Activated CD4-positive, alpha-beta T cell treated with anti-CD3 and anti-CD28 coated beads, Interleukin-2, Interleukin-4, amounts not matched to agents 100 ng/mL and 50 ng/mL, durations not matched to agents 16 hours and 8 hours (primary cell): ENCODE measurements at places on chromosomes 12 and 14.

DNA sequence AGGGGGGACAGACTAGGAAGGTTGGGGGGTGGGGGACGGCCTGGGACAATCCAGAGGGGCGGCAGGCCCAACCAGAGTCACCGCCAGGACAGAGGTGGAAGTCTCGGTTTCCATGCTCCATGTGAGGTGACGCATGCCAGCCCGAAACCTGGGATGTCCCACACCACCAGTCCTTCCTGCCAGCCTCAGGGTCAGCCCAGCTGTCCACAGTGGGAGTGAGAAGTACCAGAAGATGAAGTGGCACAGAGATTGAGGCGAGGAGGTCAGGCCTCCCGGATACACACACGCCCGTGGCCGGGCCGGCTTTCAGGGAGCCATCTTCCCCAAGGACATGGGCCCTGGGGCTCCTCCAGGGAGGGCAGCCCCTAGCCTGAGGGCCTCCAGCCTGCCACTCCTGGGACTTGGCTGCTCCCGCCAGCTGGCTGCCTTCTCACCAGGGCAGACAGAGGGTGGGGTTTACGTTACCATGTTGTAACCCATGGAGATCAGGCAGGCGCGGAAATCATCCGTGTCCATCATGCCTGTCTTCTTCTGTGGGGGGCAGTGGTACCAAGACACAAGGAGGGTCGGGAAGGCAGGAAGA is 85.2 kb upstream of the ZFP36L1 start:
- no peak for DNase-seq

DNA sequence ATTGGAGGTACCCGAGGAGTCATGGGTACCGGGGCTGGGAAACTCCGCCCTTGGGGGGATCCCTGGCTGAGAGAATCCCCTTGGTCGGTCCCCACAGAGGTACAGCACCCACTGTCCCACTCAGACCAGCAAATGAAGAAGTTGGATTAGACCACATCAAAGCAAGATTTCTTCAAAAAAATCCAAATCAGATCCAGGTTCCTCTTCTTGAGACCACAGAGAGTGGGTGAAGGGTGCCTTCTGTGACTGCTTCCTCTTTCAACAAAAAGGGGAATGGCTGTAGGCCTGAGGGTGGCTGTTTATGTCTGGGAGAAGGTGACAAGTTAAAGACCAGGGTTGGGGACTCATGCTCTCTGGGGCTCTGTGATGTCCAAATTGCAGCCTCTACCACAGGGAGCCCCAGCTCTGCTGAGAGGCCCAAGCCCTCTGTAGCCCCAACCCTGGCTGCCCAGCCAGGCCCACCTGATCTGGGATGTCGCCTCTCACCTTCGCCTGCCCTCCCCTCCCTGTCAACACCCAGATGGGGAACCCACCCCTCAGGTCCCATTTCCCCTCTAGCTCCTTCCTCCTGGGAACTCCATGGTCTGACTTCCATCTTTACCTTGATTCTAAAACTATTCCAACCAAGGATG is 50.9 kb downstream of the ZFP36L1 start:
- DNase-seq = no peak

DNA sequence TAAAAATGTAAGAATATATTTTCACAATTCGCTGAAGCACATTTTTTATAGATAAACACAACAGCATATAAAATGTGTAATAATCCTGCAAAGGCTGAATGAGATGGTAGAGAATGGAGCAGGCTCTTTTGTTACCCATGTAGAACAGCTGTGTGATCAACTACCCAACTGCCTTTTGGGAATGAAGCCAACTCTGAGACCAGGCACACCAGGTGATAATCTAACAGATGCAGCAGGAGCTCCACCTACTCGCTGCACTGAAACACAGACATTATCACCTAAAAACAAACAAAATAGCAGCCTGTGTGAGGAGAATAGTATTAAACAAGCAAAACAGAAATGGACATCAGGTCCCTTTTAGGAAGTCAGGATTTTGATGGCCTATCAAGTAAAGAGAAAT is 183.3 kb downstream of the CCDC59 start:
- no peak for DNase-seq

DNA sequence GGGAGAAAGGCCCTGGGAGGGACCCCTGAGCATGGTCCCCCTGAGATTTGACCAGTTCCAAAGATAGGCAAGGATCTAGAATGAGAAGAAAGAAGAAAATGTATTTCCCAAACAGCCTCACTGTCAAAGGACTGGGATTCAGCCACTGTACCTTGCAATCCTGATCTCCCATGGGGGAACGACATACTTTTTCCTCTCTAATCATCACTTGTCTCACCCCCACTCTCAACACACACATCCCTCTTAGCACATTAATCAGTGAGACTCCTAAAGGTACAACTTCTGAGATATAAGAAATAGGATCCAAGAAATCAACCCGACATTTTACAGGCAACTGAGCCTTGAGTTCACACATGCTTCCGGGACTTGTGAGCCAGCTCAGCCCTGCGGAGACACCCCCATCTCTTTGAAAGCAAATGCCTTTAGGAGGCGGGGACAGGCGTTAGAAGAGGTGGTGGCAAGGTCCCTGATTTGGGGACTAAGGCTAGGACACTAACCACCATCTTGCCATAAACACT is 1.4 kb downstream of the MAP3K9 start:
- DNase-seq = peak; percentile 59

DNA sequence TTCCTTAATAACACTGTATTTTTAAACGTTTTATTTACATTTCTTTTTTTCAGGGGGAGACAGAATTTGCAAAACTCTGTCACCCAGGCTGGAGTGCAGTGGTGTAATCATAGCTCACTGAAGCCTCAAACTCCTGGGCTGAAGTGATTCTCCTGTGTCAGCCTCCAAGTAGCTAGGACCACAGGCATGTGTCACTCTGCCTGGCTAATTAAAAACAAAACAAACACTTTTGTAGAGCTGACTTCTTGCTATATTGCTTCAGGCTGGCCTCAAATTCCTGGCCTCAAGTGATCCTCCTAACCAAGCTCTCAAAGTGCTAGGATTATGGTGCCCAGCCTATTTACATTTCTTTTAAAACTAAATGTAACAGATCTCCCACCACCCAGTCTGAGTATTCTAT is 12.7 kb downstream of the CPSF6 start:
- no peak for DNase-seq

DNA sequence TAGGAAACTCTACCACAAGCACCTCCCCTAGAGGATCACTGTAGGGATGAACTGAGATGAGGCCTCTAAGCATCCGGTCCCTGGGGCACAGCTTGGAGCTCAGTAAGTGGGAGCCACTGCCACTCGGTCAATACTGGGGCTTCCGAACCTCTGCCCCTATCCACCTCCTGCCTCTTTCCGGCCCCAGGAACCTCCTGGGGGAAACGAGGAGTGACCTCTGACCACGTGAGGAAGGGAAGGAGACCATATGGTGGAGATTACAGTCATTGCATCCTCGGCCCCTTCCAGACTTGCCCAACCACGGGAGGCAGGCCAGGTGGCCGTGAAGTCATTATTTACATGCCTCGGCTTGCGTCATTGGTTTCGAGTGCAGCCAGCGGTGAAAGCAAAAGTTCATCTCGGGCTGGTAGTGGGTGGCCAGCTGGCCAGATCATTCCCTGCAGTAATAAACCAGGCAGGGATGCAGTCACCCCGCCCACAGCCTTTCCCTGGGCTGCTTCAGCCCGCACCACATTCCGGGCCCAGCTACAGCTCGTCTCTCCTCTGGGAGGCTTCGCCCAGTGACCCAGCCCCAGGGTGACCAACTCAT is 65.4 kb downstream of the C14orf132 start:
- DNase-seq = no peak

DNA sequence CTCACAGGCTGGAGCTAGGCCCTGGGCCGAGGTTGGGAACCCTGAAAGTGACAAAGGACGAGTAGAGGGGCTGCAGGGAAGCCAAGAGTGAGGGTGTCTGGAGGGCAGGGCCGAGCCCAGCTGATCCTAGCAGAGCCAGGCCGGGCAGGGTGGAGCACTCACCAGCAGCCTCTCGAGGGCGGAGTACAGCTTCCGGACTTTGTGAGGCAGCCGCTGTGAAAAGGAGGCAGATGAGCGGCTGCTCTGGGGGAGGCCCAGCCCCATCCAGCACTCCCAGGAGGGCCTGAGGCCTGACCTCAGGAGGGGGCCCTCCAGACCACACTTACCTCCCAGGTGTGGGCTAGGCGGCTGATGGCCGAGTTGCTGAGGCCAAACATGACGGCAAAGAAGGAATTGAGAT is 14.7 kb upstream of the ENDOU start:
- DNase-seq = no peak

DNA sequence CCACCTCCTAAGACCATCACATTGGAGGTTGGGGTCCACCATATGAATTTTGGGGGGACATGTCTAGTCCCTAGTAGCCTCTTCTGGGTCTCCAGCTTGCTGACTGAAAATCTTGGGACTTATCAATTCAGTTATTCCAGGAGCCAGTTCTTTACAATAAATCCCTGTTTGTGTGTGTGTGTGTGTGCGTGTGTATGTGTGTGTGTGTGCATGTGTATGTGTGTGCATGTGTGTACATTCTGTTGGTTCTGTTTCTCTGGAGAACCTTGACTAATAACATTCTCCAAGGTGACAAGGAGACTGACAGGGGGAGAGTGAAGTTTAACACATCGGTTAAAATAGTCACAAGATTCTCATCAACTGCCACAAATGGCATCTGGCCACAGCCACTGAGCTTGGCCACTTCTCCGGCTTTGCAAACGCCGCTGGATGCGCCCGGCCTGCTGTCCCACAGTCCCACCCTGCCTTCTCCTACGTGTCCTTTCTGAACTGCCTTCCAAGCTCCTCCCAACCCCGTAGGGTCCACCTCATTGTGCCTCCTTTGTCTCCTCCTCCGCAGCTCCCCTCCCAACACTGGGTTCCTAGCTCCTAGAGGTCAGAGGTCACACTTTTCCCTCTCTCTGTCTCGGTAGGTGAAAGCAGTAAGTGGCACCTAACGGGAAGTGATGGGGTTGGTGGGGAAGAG is 88.1 kb upstream of the DIO3 start:
- no peak for DNase-seq

- no peak for DNase-seq
These were observed 66.7 kb downstream of the PDE3A start for GRCh38 chr12:20434996-20435395.
